ENCODE measurements at places on chromosomes 2 and 18.

DNA sequence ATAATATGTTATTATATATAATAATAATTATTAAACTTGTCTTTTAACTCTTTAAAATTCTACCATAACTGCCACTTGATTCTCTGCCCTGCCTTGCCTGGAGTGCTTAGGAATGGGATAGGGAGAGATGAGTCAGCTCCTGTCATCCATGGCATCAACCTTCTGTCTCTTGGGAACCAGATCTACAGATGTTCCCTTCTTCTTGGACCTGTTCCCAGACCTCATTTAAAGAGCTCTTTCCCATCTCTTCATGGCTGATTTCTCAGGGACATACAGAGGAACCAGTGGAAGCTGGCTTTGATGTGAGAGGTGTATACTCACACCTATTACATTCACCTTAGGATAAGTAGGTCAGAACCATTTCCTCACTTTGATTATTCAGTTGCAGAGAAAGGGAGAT is 155.3 kb upstream of the MYO3B start:
- DNase-seq = no peak

DNA sequence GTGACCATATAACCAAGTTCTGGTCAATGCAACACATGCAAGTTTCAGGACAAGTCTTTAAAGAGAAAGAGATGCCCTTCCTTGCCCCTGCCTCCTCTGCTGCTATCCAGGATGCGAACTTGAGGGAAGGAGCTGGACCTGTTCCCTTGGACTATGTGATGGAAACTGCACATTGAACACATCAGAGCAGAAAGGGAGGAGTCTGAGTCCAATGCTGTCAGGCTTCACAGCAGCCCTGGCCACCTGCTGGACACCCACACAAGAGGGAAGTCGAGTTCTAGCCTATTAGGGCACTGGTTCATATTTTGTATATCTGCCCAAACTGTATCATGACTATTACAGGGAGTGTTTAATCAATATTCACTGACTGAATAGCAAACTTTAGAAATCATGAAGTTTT is 38.3 kb upstream of the TEX51 start:
- DNase-seq = no peak

DNA sequence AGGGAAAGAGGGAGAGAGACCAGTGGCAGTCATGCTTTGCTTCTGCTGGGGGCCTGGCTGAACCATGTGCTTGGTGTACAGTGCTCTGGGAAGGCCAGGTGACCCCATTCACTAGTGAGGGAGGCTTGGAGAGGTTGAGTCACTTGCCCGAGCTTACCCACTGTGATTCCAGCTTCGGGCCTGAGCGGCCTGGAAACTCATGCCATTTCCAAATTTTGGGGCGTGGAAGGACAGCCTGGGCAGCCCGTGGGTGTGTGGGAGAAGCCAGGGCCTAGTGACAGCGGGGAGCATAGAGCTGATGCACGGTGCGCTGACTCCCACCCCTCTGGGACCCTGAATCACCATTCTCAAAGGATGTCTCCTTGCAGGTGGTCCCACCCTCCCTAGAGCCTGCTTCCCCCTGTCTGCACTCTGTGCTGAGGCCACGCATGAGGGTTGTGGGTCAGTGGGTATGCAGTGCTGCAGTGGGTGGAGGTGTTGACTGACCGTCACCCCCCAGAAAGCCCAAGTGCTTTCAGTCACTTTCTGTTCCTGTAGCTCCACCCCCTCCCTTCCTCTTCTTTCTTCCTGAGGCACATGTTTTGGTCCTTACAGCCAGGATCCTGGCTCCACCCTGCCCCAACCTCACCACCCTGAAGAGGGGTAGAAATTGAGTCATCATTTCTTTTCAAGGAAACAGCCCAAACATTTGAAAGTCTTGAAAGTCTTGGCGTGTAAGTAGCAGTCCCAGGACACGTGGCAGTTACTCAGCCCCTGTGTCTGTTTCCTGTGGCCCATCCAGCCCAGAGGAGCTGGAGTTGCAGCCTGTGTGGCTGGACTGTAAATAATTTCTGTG is 69.3 kb upstream of the MCFD2 start:
- DNase-seq = peak; percentile 17

DNA sequence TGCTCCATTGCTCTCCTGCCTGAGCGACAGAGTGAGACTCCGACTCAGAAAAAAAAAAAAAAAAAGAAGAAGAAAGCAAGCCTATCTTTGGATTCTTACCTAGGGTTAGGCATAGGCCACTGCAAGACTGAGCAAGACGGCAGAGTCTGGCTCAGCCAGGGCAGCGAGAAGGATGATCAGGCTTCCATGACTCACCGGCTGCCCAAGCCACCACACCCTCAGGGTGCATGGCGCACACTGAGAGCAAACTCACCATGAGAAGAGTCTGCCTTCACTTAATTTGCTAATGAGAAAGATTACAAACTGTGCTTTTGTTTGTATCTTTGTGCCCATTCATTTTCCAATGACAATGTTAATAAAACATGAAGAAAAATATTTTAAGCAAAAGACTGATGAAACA is 8.2 kb downstream of the FAM110C start:
- no peak for DNase-seq

DNA sequence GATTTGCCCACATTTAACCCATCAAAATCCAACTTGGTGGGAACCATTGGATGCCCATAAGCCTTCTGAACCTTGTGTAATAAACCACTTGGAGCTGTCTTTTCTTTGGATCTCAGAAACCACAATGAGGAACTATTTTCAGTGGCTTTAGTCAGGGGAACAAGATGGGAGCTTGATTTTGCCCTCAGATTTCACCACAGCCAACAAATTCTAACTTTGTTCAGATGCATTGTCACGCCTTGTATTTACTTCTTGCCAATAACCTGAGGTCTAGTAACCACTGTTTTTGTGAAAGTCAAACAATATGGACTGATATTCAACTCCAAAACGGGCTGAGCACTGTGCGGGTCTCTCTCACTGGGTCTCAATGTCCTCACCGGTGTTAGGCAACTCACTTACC is 508.2 kb downstream of the TNS1 start:
- no peak for DNase-seq

- no peak for DNase-seq
These were observed 151.1 kb upstream of the MSH6 start for GRCh38 chr2:47631792-47632398.

DNA sequence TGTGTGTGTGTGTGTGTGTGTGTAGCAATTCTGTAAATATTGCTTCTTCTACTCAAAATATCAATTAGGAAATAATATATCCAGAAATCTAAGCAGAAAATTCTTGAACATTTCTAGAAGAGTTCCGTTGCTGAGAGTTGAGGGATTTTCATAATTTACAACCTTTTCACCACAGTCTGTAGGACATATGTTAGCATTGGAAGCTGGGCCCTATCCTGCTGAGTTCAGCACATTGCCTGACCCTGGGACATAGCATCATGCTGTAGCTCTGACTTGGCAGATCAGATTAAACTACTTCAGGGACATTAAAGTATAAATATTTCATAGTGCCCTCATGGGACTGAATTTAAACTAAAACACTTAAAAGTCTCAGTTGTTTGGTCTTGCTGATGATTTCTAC is 129.2 kb upstream of the KCNH7 start:
- DNase-seq = no peak

- no peak for DNase-seq
These were observed 574.6 kb downstream of the ERBB4 start for GRCh38 chr2:211963969-211964368.

GRCh38 chr2:145524836-145525235 is 1004.9 kb upstream of the ZEB2 start:
- DNase-seq = no peak

GRCh38 chr2:45344502-45344901 is 266.6 kb downstream of the SRBD1 start:
- no peak for DNase-seq

DNA sequence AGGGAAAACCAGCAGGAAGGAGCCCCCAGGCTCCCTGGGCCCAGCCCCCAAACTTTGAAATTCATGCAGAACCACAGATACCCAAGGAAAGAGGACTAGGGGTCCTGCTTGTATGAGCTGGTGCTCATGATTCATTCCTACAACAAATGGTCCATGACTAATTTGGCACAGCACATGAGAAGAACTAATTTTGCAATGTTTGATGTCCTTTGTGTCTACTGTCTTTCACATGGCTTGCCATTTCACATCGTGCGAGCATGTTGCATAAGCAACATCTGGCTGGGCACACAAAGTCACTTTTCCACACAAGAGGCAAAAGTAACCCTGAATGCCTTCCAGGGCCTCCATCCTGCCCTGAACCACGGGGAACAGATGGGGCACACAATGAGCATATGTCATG is 149.6 kb upstream of the APCDD1 start:
- DNase-seq = no peak

DNA sequence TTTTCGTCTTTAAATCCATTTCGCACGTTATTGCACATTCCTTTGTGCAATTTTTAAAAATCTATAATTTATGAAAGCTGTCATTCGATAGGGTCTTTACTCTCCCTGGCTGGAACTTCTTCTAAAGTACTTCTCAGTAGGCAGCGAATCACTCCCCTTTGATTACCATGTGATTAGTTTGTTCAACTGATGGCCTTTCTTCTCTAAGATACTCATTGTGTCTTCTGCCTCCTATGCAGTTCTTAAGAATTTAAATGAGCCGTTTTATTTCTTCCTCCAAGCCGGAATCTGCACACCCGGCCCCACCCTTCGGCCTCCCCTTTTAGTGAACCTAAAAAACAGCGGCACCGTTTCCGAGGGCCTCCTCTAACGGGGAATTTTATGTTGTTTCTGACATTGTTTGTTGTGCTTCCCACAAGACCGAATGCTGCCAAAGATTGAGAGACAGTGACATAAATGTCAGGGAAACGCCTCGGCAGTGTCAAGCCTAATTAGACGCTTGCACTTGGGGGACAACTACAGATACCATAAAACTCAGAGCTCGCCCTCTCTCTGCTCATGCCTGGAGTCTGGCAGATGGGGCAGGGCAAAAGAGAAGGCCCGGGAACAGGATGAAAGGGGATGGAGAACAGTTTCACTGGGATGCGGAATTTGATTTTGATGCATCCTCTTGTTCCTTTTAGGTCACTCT is 255.3 kb downstream of the BCL11A start:
- DNase-seq = no peak

GRCh38 chr2:1793001-1793867 is 48.9 kb upstream of the PXDN start:
- DNase-seq = no peak

- DNase-seq = no peak
These were observed 163.0 kb downstream of the FAM210A start for GRCh38 chr18:13563390-13563805.

GRCh38 chr2:55842046-55842445 is 81.5 kb downstream of the EFEMP1 start:
- DNase-seq = no peak
